ENCODE measurements at places on chromosomes 13 and 19. TPM values are rescaled to one million over a fixed set of nuclear protein-coding genes. Genes with fewer than 3 reads are reported as not detected.

The ARHGAP35 gene
- 26.5 TPM for total RNA-seq

The MRPL57 gene
- total RNA-seq, result 21.7 TPM

The EDNRB gene
- total RNA-seq, result 32.6 TPM

The USPL1 gene
- total RNA-seq, result 12.9 TPM

The ZNF69 gene
- total RNA-seq, result 0.73 TPM

The CPB2 gene
- not detected for total RNA-seq
